A172 (cell line): ENCODE measurements at places on chromosomes 6 and 20.

DNA sequence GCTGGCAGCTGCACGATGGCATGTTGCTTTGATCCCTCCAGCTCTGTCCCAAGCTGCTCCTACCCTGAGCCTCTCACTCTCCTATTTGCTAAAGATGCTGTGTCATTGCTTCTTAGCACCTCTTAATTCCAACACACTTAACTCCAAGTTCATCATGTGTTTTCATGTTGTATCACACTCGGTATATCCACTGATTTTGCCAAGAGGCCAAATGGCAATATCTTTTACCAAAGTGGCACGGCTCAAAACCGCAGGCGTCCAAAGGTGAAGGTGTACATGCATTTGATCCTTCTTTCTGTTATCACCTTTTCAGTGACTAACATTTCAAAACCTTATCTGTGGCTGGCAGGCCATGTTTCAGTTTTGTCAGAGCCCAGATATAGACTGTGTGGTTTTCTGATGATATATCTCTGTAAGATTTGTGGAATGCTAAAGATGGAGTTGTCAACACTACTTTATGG is 217.0 kb downstream of the TBX18 start:
- DNase-seq, result peak; percentile 83

DNA sequence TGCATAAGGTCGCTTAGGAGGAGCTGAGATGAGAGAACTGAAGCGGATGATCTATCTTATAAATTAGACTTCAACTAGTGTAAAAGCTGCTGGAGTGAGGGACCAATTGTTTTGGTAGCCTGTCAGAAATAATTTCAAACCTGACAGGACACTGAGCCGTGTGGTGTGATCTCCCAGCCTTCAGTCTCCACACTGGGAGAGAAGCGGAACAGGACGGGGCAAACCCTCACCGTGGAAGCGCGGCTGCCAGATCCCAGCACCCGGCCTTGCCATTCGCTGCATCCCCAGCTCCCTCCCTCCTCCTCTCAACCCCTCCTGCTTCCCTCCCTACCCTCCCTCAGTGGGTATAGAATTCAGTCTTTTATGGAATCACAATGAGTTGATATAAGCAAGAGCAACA is 900.1 kb upstream of the SLC35B3 start:
- no peak for DNase-seq

GRCh38 chr20:58579819-58580473 is 64.7 kb upstream of the APCDD1L start:
- DNase-seq, result no peak

DNA sequence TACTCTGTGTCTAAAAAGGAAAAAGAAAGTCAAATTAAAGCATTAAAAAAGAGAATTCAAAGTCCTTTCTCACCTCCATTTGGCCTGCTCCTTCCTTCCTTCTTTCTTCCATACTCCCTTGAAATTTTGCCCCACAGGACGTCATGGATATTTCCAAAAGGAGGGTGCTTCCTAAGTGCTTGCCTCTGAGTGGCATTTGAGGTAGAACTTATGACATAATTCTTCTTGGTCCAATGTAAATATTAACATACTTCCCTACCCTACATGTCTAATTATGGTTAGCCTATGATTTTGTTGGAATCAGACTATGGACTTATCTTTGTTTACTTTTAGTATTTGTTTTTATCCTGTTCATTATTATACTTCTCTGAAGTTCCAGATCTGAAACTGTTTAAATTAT is 132.3 kb downstream of the PFDN4 start:
- no peak for DNase-seq

DNA sequence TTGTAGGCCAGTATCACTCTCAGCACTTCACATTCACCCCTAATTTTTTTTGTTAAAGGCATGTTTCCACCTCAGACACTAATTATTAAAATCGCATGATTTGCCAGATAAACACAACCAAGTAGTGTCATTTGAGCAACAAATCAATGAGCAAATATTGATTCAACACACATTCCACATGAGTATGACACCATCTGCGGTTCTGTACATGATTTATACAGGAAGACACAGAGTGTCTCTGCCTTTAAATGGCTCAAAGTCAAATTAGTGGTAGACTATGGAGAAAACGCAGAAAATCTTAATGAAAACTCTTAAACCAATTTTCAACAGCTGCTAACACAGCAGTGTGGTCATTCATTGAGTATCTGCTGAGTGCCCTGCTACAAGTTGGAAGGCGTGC is 300.2 kb downstream of the SOX4 start:
- no peak for DNase-seq

DNA sequence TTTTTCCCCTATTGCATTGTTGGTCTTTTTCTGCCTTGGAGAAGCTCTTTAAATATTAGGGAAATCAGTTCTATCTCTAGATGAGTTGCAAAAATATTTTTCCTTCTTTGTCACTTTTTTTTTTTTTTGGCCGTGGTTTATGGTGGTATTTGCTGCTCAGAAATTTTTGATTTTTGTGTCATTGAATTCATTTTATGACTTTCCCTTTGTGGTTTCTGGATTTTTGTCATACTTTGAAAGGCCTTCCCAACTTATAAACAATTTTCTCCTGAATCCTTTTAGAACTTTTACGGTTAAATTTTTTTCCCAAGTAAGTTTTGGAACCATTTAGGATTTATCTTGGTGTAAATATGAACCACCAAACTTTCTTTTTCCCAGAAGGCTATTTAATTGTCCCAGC is 145.6 kb downstream of the GJA10 start:
- peak; percentile 10 for DNase-seq

DNA sequence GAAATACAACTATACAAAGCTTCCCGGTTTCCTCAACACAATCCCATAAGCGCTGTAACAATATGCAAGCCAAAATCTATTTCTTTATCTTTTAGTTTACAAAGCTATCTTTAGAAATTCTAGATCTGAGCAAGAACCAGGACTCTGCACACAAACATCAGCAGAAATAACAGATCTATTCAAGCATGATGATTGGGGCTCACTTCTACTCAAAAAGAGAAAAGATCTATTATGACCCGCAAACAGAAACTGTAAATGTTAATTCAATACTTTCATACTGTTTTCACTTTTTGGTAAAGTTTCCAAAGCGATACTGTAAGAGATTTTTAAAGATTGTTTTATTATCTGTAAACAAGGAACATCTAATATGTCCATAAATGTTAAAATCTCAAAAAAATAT is 86.6 kb downstream of the SESN1 start:
- no peak for DNase-seq

GRCh38 chr6:118627724-118628123 is 23.7 kb downstream of the CEP85L start:
- no peak for DNase-seq

GRCh38 chr20:52251136-52251700 is 59.6 kb upstream of the ZFP64 start:
- DNase-seq, result no peak

DNA sequence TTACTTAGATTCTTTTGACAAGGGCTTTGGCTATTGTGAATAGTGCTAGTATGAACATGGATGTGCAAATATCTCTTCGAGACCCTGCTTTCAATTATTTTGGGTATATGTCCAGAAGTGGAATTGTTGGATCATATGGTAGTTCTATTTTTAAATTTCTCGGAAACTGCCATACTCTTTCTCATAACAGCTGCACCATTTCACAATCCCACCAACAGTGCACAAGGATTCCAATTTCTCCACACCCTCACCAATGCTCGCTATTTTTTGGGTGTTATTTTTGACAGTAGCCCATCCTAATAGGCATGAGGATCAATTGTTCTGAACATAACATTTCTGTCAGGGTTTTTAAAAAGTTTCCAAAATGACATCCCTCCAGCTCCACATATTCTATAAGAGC is 69.2 kb upstream of the ESR1 start:
- DNase-seq, result no peak

- no peak for DNase-seq
Measured at GRCh38 chr6:475314-475713, 83.8 kb downstream of the IRF4 start.

DNA sequence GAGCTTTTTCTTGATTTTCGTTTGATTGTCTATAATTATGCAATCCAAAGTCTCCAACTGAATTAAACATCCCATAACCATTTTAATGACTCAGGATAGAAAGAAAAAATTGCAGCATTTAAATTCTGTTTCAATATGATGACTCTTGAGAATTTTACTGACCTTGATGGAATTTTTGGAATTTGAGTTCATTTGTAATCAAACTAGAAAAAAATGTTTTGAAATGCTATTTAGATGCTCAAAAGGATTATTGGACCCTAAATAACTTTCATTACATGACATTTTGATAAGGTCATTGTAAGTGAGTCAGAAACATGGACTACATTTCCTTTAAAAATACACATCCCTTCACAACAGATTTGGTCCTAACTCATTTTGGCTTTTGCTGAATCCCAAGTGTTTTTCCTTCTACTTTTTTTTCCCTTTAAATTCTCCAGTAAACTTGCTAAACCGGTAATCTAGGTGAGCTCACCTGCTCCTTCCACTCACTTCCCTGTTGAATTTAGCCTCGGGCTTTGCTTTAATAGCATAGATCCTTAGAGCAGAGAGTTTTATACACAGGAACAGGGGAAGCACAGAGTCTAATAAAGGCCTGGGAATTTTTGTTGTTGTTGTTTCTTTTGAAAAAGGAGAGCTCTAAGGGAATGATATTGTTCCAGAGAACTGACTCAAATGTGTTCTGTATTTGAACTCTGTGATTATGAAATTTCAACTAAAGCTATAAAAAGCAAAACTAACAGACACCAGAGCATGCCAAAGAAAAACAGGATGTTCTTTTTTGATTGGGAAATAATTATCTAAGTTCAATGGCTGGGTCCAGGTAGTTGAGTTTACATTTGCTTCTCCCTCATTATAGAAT is 1088.2 kb upstream of the CITED2 start:
- peak; percentile 57 for DNase-seq

GRCh38 chr20:63498960-63499337 is at the start of gene EEF1A2:
Gene EEF1A2, minus strand, starts transcription at chr20:63499083. Its CDS starts 1,320 bp downstream, at chr20:63497763.
- no peak for DNase-seq

DNA sequence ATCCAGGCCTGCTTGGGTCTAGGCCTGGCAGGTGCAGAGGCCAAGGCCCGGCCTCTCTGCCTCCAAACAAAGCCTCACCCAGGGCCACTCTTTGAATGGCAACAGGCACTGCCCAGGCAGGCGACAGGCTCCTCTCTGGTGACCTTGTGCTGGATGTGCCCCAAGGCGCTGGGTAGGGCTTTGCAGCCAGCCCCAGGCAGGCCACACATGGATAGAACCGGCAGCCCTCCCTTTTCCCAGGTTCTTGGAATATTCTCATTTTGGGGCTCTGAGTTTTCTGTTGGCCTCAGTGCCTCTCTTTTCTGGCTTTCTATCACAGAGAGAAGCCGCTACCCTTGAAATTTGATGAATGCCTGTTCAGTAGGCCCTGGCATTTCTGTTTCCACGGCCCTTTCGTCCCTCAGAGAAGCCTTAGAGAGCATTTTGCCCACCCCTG is 18.9 kb downstream of the PKIG start:
- no peak for DNase-seq

GRCh38 chr20:39252035-39252434 is 289.9 kb downstream of the DHX35 start:
- DNase-seq, result no peak

- DNase-seq, result peak; percentile 22
Measured at GRCh38 chr6:31901415-31901952, 402 bp downstream of the ZBTB12 start.

- DNase-seq, result no peak
Measured at GRCh38 chr20:38132156-38132909, 32.7 kb downstream of the TGM2 start.

DNA sequence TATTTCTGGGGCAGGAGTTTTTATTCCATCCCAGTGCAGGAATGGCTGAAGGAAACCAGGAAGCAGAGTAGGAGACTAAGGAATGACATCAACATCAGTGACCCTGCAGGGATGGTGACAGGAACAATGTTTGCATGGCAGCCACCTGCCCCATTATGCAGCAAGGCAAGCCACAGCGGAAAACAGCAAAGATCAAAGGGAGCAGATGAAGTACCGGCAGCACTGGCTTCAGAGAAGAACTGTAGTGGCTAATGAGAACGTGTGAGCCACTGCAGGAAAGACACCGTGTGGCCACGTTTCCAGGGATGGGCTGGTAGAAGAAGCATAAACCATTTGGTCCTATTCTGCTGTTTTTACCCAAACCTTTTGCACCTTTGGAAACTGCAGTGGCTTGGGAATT is 52.9 kb upstream of the TAB2 start:
- DNase-seq, result no peak

- DNase-seq, result no peak
Measured at GRCh38 chr6:57024321-57024720, 22.2 kb upstream of the KIAA1586 start.

DNA sequence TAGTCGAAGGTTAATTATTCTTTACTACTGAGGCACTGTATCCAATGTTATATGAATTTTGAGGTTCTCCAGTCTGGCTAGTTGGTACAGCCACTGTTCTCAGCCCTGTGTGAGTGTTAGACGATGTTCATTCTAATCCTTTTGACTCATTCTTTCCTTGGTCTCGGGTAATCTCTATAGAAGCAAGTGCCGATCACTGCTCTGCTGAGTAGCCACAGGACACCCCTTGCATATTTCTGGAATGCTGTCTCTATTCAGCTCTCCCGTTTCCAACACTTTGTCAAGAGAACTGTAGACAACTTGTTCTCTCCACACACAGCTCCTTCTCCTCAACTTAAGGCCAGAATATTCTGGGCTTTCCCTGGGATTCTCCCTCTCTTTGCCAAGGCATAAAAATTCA is 42.4 kb upstream of the PLCB1 start:
- DNase-seq, result no peak

DNA sequence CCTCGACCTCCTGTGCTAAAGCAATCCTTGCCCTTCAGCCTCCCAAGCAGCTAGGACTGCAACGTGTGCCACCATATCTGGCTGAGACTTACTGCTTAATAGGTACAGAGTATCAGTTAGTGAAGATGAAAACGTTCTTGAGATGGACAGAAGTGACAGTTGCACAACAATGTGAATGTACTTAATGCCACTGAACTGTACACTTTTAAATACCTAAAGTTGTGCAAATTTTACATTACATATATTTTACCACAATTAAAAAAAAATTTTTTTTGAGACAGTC is 25.9 kb downstream of the NUDT3 start:
- DNase-seq, result no peak

- DNase-seq, result peak; percentile 16
Measured at GRCh38 chr6:98724537-98724936, 109.8 kb upstream of the POU3F2 start.

GRCh38 chr6:142871910-142872331 is 73.1 kb downstream of the HIVEP2 start:
- DNase-seq, result peak; percentile 93
